ENCODE measurements at places on chromosomes 3 and 15.

DNA sequence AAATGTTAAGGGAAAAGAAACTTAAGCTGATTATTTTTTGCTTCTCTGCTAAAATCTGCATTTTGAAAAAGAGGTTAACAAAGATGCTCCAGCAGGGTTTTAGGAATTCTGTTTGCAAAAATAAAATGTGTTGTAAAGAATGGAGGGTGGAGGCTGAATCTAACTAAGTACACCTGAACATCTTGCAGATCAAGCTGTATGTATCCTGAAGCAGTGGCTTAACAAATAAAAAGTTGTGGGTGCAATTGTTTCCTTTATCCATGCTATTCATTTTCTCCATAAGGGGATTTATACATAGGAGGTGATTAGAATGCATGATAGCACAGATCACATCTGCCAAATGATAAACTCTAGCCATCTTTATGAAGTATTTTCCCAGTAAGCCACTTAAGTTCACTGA lies 466.3 kb downstream of the ERC2 start:
- DNase-seq: no peak

- no peak for DNase-seq
Observed at GRCh38 chr15:39198044-39199000, 382.6 kb upstream of the THBS1 start.

DNA sequence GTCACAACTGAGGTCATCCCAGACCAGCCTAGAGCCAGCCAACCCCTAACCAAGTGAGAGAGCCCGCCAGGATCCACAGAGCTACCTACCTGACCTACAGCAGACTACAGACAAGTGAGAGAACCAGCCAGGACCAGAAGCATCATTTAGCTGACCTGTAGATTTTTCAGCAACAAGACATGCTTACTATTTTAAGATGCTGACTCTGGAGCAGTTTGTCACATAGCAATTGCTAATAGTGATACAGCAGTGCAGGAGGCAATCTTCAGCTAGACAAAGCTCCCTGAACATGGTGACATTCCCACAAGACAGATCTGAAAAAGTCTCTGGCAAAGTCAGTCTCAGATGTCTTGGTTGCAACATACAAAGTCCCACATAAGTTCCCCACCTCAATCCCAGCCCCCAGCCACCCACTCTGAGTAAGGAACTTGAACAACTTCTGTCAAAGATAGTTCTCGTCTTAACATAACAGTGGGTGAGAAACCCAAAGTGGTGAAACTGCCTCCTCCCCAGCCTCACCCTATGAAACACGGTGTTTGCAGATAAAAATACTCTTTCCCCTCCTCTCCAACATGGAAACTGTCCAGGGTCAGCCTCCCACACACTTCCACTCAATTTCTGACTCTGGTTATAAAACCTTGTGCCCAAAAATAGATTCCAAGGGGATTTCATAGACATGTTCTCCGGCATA lies 120.3 kb upstream of the SLC6A11 start:
- DNase-seq: no peak

DNA sequence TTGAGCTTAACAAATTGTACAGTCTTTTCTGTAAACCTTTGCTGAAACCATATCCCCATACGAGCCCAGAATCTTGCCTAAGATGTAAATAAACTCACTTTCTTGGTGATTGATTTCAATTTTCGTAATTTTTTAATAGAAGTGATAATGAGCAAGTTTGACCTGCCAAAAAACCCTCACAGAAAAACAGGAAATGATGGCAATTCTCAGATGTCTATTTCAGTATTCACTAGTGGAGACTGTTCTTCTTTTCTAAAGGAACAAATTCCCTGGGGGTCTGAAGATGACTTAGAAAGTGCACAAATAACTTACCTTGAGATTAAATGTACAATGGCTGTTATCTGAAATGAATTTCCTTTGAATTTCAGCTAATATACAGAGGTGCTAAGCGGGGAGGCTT lies 116.5 kb upstream of the CMC1 start:
- no peak for DNase-seq

DNA sequence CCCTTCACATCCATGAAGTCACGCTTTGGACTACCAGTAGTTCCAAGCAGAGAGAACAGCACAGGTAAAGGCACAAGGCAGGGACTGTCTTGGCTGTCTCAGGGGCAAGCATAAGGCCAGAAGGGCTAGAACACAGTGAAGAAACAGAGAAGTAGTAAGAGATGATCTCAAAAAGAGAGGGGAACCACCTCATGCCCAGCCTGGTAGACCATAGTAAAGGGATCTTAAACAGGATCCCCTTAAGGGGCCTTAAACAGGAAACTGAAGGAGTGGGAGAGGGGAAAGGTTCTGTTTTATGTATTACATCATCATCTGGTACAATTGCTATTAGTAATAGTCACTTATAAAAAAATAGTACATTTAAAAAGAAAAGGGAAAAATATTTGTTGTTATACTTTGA lies 25.8 kb downstream of the P2RY1 start:
- no peak for DNase-seq

DNA sequence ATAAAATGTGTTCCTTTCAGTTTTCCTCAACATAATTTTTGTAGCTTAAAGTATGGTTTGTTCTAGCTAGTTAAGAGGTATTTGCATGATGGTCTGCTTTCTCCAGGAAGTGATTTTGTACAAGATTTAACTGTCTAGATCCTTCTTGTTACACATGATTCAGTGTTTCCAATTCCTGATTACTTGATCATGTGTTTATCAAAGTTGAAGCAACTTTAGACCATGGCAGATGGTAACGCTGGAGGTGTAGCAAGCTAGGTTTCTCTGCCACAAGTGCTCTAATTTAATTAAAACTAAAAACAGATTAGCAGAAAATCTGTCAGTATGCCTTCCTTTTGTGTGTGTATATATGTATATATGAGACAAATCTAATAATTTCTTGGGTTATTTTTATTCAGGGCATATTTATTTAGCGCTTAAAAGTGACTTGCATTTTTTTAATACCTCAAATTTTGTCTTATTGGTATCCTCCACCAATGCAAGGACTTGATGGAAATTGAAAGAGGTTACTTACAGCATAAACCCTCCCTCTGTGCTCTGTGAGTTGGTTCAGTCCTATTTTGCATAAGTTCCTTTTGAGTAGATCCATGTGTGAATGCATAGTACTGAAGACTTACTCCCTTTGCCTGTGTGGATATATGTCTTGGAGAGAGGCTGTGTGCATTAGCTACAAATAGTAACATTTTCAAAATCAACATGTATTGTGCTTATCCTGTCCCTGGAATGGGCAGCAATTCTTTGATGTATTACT lies 157.3 kb upstream of the CGNL1 start:
- no peak for DNase-seq

DNA sequence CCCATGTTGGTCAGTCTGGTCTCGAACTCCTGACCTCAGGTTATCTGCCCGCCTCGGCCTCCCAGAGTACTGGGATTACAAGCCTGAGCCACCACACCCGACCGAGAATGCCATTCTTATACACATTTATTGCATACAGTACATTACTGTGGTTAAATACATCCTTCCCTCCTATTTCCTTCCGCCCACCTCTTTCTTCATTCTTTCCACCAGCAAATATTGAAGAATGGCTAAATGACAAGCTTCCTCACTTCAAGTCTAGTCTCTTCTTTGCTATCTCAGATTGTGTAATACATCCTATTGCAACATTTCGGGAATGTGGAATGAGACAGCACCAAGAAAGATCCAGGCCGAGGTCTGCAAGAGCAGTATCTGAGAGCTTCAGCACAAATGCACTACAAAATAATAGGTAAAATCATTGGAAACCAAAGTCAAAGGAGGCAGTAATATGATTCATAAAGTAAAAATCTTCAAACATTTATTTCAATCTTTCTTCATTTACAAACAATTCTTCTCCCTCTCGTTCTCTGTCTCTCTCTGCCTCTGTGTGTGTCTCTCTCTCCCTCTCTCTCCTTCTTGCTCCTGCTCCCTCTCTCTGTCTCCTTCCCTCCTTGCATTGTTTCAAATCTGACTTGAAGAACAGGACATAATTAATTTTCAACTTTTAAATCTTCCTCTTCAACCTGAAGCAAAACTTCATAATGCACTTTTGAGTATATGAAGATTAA lies 94.7 kb upstream of the TGFBR2 start:
- DNase-seq: no peak

- DNase-seq: no peak
Observed at GRCh38 chr15:94110476-94111130, 120.8 kb upstream of the MCTP2 start.

DNA sequence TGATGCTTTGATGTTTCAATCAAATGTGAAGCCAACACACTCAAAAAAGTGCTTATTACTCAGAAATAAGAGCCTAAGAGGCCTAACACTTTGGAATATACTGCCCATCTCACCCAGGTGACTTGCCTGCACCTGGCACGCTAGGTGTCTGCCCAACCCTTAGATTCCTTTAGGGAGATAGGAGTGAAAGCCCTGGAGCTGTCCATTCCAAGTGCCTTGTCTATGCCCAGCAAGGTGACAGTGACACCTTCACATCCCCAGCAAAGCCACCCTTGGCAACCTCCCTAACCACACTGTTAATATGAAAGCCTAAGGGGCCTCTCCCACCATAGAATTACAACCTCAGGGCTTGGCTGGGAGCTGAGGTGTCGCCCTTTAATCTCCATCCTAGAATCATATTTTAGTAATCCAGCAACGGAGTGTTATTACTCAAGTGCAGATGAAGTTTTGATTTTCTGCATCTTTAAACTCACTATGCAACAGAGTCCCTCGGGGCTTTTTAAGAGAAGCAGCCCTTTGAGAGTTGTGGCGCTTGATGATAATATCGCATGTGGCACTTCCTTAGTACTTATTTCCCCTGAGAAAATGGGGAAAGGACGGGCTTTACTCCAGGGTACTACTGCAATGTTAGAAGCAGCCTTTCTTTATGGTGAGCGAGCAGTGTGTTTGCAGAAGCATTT lies 24.8 kb downstream of the ATP10A start:
- no peak for DNase-seq

DNA sequence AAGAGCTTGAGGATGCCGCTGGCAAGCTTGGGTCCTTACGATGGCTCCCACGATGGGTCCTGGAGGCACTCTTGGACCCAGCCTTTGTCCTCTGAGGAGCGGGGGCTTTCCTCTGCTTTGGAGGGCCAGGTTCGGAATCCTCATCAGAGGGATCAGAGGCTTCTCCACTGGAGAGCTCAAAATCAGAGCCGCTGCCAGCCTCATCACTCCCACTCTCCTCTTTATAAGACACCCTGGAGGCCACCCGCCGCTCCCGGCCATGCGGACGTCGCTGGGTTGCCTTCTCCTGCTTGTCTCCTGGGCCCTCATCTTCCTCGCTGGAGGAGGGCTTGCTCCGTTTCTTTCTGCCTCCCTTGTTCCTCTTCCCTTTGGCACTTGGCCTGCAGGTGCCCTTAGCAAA lies 20.0 kb downstream of the XPC start:
- no peak for DNase-seq

GRCh38 chr15:89893027-89893426 lies 767 bp downstream of the AP3S2 start:
- no peak for DNase-seq

- DNase-seq: no peak
Observed at GRCh38 chr15:54836052-54836795, 360.5 kb downstream of the RSL24D1 start.

DNA sequence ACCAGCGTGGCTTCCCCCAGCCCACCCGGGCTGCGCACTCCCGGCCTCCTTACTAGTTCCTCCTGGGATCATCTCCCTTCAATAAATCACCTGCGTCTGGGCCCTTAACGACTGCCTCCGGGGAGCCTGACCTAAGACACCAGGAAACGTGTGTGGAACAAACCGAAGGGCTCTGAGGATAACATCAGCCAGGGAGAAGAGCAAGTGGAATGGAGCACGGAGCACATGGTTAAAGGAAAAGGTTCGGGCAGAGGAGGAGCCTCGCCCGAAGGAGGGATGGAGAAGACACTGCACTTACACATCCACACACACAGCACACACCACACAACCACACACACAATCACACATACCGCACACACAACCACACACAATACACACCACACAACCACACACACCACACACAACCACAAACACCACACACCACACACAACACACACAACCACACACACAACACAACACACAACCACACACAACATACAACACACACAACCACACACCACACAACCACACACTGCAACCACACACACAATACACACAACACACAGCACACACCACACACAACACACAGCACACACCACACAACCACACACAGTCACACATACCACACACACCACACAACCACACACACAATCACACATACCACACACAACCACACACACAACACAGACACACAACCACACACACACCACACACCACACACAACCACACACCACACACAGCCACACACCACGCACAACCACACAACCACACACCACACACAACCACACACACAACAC lies 24.7 kb downstream of the CPN2 start:
- DNase-seq: no peak

- DNase-seq: no peak
Observed at GRCh38 chr3:170367797-170368196, 10.3 kb downstream of the SKIL start.

GRCh38 chr3:141849056-141849815 lies 27.2 kb upstream of the ATP1B3 start:
- DNase-seq: no peak

GRCh38 chr15:43187544-43188155 lies 2.4 kb downstream of the CCNDBP1 start:
- no peak for DNase-seq

GRCh38 chr3:11554236-11554610 lies 89.5 kb downstream of the VGLL4 start:
- DNase-seq: no peak

DNA sequence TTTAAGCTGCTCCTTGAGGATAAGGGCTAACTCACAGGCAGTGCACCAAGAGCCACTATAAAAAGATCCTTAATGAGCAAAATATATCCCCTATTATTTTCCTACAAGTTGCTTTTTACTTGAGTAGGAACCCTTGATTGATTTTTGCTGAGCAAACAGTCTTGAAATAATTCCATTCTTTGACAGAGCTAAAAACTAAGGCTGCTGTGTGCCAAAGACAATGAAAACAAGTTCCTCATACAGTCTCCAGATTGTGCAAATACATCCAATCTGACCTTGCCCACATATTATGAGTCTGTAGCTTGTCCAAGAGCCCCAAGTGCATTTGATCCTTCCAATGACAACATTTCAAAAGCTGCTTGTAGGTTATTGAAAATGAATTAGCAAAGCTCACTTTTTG lies 15.0 kb downstream of the PRKAR2A start:
- DNase-seq: no peak

- no peak for DNase-seq
Observed at GRCh38 chr3:162699291-162699690, 1202.7 kb downstream of the OTOL1 start.

GRCh38 chr15:31372635-31373091 lies 46.0 kb downstream of the KLF13 start:
- DNase-seq: no peak

- no peak for DNase-seq
Observed at GRCh38 chr15:31365032-31365654, 38.5 kb downstream of the KLF13 start.
